ENCODE measurements at places on chromosomes 2 and 18.

DNA sequence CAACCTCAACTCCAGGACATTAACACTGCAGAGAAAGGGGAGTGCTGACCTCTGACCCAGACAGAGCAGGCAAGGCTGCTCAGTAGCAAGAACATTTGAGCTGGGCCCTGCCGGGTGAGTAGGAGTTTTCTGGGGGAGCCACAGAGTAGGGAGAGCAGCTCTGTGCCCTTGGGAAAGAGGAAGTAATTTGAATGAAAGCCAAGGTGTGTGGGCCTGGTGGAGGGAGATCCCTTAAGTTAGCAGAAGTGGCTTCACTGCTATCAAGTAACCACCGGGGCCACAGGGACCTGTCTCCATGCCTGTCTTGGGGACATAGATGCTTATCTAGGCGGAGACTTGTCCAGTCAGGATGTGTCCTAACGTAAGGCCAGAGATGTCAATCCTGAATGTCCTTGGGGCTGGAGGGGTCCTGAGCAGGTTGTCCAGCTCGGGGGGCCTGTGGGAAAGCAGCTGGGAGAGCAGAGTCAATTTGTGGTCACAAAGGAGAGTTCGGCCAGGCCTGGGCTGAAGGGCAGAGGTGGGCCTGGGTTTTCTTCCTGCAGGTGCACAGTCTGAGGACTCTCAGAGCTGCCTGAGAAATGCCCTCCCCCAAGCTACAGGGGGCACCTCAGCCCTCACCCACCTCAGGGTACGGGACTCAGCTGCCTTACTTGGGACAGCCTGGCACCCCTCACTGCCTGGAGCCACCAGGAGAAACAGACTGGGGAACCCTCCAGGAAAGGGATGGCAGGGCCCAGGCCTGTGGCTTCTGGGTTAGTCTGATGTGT lies 15.0 kb upstream of the OTOF start:
- DNase-seq, result no peak

DNA sequence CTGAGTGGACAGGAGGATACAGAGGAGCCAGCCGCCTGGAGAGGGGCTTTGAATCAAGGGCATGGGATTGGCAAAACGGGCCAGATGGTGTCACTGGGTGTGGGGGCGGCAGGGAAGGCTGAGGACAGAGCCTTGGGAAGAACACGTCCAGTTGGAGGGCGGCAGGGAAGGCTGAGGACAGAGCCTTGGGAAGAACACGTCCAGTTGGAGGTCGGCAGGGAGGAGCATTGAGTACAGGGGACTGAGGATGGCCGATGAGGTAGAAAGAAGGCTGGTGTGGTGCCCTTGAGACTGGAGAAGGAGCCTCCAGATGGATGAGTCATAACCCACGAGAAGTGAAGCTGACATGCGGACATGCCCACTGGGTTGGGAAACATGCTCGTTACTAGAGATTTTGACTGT lies 4.5 kb downstream of the HES6 start:
- no peak for DNase-seq

DNA sequence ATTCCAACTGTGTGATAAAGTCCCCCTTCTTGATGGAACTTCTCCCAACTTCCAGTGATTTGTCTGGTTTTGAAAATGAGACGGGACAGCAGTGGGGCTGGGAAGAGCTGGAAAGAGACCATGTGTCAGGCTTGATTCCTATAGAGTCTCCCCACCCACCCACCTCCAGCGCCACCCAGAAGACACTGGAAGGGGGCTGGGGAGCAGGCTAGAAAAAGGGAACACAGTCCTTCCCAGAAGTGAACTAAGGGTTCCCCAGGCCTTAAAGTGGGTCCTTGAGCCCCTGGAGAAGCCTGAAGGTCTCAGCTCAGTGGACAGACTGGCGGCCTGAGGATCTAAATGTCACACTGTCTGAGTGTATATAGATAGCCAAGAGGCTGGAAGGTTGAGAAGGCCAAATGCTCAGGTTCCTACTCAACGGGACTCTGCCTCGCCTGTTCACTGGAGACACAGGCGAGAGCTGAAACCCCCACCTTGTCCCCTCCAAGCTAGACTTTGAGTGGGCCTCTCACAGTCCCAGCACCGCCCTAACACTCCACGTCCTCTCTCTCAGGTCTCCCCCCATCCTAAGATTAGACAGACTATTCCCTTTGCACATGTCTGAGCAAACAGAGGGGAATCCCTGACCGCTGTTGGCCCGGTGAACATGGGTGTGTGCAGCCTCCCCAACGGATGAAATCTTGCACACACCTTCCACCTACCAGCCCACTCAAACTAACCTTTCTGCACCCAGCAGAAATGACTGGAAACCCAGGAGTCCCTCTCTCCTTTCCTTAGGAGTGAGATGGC lies 1.6 kb downstream of the PKDCC start:
- DNase-seq, result no peak

GRCh38 chr2:197705912-197706838 lies 1.0 kb downstream of the MARS2 start:
- DNase-seq, result no peak

- DNase-seq, result no peak
Measured at GRCh38 chr2:129802290-129802689, 177.2 kb upstream of the RAB6C start.

GRCh38 chr2:36857713-36858112 lies 108.6 kb downstream of the STRN start:
- no peak for DNase-seq

GRCh38 chr18:63119647-63120046 lies 199.9 kb downstream of the BCL2 start:
- no peak for DNase-seq

- no peak for DNase-seq
Measured at GRCh38 chr2:207768168-207768865, 1.4 kb downstream of the FZD5 start.

DNA sequence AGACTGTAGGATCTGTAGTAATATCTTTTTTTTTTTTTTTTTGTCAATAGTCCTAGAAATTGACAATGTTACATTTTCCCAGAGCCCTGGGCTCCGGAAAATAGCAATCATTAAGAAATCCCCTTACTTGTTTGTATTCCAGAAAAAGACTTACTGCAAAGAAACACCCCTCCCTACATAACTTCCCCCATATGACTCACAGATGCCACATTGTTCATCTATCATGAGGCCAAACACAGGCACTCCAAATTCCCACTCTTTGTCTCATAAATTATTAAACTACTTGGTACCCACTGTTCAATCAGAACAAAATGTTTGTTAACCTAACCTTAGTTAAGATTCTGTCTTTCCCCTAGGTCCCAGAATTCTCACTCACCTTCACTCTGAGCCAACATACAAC lies 53.5 kb downstream of the TEX51 start:
- no peak for DNase-seq

GRCh38 chr2:230824406-230824978 lies 40.2 kb upstream of the ITM2C start:
- DNase-seq, result peak; percentile 14

- no peak for DNase-seq
Measured at GRCh38 chr18:9380101-9380500, 45.5 kb downstream of the TWSG1 start.

DNA sequence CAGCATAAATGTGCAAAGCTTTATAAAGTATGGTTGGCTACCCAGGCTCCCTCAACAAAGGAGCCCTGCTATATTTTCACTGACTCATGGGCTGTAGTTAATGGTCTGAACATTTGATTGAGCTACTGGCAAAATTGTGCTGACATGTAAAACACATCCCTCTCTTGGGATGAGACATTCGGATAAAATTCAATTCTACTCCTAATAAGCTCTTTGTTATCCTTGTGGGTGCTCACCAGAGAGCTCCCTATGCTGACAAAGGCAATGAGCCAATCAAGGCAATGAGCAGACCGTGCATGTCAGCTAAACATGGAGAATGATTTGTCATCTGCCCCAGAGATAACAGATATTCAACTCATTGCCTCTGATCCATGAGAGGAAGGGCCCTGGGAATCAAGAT lies 27.7 kb downstream of the SERPINB8 start:
- DNase-seq, result no peak

GRCh38 chr18:59923539-59924196 lies 23.9 kb downstream of the PMAIP1 start:
- no peak for DNase-seq

Measured in stimulated activated CD8-positive, alpha-beta memory T cell treated with anti-CD3 and anti-CD28 coated beads, Interleukin-12 subunit alpha, Interleukin-12 subunit beta, amount 100 ng/mL, for 4 hours (primary cell).